GM12891 (cell line): ENCODE measurements at places on chromosomes 5 and 9.

DNA sequence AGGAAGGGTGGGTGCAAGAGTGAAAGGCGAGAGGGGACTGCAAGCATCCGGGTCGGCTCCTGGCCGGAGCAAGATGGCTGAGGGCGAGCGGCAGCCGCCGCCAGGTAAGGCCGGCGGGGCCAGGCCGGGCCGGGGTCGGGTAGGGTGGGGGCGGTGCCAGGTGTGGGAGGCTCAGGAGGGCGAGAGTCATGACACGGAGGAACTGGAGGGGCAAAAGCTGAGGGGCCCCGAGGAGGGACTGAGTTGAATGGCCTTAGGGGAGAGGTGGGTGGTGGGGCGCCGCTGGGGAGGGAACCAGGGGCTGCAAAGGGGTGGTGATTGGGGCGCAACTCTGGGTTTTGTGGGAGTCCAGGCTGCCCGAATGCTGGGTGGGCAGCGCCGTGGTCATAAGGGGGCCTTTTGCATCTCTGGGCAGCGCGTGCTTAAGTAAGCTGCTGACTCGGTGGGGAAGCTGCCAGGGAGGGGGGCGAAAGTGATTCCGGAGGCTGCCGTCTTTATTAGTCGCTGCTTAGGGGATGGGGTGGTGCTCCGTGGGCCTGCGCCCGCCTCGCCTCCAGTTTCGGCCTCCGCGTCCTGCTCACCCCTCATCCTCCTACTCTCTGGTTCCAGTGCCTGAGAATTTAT is 425 bp downstream of the PTPA start:
- peak; percentile 54 for DNase-seq

GRCh38 chr9:134333874-134334581 is 7.8 kb downstream of the RXRA start:
- DNase-seq = no peak

GRCh38 chr5:91379246-91379913 is 3.7 kb downstream of the ARRDC3 start:
- DNase-seq = no peak

- DNase-seq = no peak
Measured at GRCh38 chr5:123119334-123119986, 30.4 kb downstream of the PRDM6 start.

DNA sequence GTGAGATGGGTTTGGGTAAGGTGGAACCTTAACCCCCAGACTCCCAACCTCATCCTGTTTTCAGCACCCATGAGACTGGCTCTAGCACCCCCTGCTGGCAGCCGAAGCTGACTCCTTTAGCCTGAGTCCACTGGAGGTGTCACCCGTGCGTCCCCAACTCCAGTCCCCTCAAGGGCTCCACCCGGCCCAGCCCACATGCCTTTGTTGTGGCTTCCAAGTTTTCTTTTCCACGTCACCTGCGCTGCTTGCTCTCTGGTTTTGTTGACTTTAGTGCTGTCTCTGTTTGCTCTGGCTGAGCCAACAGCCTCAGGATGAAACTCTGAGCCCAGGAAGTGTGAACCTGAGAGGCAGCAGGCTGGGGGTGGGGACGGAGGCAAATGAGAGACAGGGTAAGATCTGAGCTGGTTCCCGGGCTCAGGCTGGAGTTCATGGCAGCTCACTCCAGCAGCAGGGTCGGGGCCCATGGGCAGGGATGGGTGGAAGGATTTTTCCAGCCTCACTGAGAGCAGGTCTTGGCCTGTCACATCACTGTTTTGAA is 13.2 kb upstream of the AQP7 start:
- peak; percentile 76 for DNase-seq

- no peak for DNase-seq
Measured at GRCh38 chr9:86163503-86163902, 64.1 kb upstream of the GOLM1 start.

DNA sequence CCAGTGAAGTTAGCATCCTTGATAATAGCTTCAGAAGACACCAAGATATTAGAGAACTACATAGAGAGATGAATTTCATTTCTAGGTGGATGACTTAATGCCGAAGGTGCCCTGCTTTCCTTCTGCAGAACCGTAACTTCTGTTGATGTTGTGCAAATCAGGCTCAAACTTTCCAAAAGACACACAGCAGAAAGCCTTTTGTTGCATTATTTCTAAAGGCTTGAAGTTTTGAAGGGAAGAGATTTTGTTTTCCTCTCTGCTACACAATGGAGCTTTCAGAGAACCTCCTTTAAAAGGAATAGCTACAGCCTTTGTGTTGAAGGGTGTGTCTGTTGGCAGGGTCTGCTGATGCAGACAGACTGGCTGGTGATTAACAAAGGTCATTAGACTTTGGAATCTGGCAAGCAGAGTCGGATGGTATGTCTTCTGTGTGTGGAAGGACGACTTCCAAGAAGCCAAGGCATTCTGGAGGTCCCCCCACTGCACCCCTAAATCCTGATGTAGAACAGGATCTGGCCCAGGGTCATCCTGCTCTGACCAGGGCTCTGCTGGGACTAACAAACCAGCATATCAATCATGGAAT is 57.8 kb downstream of the ZNF462 start:
- no peak for DNase-seq

- no peak for DNase-seq
Measured at GRCh38 chr9:120610975-120611689, 31.2 kb upstream of the CDK5RAP2 start.

DNA sequence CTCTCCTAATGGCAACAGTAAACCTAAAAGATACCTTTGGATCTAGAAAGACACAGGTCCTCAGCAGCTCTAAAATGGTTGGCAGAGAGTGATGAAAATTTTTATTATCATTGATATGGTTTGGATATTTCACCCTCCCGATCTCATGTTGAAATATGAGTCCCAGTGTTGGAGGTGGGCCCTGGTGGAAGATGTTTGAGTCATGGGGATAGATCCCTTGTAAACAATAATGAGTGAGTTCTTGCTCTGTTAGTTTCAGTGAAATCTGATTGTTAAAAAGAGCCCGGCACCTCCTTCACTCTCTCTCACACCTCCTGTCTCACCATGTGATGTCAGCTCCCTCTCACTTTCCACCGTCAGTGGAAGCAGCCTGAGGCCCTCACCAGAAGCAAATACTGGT is 117.7 kb downstream of the FRMD3 start:
- DNase-seq = no peak

DNA sequence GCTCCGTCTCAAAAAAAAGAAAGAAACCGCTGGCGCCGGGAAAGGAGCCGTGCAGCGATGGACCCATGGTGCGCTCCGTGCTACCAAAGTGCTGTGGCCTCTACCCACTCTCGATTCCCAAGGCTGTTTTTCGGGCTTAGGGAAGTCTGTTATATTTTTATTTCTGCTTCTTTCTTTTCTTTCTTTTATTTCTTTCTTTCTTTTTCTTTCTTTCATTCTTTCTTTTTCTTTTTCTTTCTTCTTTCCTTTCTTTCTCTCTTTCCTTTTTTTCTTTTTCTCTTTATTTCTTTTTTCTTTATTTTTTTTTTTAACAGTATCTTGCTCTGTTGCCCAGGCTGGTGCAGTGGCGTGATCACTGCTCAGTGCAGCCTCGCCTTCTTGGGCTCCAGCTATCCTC is 87.5 kb downstream of the ANXA2R start:
- no peak for DNase-seq

GRCh38 chr9:138099803-138100598 is 222.4 kb downstream of the CACNA1B start:
- no peak for DNase-seq

DNA sequence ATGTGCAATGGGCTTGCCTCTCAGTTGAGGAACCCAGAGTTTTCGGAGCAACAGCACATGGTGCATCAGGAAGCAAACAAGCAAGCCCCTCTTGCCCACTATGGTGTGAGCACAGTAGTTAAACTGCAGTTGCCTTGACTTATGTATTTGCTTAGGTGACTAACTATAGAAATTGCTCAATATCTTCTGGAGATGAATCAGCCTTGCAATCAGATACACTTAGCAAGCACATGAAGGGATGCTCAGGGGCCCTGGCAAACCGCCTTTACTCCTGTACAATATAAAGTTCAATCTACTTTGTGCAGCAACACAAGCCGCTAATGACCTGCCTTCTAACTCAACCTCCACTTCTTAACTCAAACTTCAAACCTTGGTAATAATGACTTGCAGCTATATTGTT is 581.7 kb upstream of the RIOK2 start:
- DNase-seq = no peak

DNA sequence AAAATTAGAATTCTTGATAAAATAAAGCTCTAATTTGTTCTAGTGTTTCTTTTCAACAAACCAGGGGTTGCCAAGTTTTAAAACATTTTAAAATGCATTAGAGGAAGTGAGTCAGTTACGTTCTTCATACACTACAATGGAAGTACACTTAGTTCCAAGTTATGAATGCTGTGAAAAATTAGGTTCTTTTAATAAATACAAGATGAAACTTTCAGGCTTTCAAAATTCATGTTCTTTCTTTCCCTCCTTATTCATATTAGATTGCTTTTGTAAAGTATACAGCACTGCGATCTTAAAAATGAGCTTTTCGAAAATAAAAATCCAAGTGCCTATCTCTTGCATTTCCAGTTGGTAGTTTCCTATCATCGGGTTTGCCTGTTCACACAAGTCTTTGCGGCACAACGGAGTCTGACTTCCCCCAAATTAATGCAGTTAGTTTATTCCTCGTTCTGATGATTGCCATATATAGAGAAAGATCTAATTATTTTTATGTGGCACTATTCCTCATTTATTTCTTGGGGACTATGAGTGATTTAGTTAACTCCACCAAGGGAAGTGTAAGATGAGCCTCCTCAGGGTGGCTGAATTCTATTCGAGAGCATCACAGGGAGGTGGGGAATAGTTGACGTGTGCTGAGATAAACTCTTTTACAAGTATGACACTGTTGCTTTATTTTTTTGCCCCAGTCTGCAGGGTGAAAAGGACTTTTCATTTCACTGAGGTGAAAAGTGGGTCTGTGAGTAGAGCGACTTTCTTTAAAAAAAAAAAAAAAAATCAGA is 238.2 kb downstream of the CD180 start:
- DNase-seq = no peak

DNA sequence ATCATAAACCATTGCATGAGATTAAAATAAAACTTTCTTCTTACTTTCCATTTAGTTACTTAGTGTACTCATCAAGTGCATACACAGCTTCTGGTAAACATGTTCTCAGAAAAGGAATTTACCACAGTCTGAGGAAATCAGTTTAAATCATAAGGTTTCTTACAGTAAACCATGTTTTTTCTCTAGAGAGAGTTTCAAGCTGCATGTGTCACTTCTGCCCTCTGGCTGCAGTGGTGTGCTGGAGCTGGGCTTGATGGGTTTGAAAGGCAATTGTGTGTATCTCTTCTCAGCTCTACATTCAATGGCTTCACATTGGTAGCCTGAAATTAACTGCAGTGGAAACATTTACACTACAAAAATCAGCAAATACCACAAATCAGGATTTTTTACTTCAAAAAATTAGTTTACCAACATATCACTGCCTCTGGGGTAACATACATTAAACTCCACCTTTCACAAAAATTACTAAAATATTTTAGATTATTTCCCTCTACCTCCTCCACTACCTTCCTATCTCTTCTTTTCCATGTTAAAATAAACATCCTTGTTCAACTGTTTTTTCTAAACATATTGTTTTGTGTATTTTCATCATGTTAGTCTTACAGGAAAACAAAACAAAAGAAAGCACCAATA is 414.3 kb downstream of the ANXA1 start:
- no peak for DNase-seq

GRCh38 chr9:126337729-126338372 is 11.2 kb downstream of the MVB12B start:
- no peak for DNase-seq

- no peak for DNase-seq
Measured at GRCh38 chr9:3343671-3344070, 182.1 kb downstream of the RFX3 start.

- no peak for DNase-seq
Measured at GRCh38 chr9:27925815-27926214, 352.5 kb upstream of the C9orf72 start.

- no peak for DNase-seq
Measured at GRCh38 chr9:81850724-81851123, 77.5 kb upstream of the SPATA31D4 start.

DNA sequence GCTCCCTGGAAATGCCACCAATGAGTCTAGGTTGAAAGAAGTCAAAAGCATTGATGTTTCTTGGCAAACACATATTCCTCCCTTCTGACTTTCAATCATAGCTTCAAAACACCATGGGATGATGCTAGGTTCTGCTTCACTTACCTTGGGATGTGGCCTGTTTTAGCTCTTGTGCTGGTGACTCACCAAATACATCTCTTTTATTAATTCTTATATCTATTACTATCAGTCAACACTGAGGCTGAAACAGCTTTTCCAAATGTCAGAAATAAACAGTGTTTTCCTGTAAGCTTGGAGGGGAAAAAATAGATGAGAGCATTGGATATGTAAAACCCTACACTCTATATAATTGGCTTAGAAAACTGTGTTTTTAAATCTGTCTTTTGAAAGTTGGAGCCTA is 245.4 kb upstream of the NREP start:
- no peak for DNase-seq

DNA sequence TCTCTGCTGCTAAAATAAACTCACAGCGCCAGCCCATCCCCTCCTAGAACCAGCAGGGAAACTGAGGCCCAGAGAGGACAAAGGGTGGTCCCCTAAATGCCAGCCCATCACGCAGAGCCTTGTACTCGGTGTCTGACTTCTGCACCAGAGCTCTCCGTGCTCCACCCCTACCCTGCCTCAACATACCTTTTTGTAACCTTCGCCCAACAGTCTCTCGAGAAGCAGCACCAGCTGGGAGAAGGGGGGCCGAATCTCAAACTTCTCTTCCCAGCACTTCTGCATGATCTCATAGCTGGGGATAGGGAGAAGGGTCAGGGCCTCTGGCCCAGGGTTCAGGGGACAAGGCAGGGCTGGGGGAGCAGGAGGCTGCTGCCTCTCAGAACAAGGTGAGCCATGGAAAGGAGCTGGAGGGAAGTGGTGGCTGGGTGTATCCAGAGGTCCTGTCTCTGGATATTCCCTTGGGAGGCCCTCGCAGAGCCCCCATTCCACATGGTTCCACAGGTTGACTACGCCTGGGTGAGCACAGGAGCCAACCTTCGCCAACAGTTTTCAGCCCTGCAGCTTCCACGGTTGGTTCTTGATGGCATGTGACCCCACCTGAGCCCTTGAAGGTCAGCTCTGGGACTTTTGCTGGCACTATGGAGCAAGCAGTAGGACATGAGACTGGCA is 32.3 kb upstream of the CSF1R start:
- no peak for DNase-seq

- no peak for DNase-seq
Measured at GRCh38 chr5:75640826-75641225, 29.6 kb downstream of the ANKDD1B start.
